ENCODE measurements at places on chromosomes 12 and 14.

DNA sequence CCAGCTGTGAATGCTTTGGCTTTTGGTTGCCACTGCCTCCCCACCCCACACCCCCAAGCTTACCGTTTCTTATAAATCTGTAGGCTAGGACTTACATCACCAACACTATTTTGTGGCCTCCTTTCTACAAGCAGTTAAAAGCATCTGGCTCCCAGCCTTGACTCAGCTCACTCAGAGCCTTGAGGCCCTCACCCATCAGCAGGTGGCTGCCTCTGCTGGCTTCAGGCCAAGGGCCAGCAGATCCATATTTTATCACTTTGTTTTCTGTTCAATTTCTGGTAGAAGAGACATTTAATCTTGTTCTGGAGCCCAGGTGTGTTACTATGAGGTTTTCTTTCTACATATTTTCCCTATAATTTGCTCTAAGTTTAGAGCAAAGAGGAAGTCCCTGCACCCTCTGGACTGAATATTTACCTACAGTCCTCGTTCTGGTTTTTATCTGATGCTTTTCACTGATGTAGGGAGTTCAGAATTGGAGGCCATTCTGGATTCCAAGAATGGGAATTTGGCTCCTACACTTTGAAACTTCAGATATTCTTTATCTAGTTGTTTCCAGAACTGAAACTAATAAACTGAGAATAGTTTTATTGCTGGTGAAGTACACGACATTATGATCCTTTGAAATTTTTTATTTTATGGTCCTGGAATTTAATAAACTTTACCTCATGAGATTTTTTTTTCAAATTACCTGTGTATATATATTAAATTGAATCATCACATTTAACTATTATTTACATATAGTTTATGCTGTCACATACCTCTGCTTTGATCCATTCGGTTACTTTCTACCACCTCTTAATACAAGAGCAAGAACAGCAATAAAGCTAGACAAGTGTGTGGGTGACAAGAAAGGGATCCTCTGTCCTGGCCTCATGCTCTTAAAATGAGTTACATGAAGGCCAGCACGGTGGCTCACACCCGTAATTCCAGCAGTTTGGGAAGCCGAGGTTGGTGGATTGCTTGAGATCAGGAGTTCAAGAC, 22.2 kb downstream of the PLBD1 start:
- no peak for DNase-seq

GRCh38 chr12:81077686-81078441, at the start of gene ACSS3:
ACSS3 (plus strand) TSS chr12:81078079; CDS start chr12:81078121, 42 bp downstream.
- DNase-seq: peak; percentile 70

DNA sequence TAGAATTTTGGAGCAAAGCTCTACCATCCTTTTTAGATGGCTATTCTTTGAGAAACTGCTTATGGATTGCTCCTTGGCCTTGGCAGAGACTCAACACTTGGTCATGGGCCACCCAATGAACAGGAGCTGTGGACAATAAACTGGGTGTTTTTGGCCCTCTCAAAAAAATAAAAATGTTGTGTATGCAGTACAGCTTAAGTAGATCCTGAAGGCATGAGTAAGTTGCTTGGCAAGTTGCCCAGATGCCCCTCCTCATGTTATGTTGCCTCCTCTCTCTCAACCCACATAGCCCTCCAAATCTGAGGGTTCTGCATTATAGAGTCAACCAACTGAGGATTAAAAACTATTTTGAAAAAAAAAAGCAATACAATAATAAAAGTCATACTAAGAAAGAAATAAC, 124.9 kb downstream of the ATP23 start:
- no peak for DNase-seq

DNA sequence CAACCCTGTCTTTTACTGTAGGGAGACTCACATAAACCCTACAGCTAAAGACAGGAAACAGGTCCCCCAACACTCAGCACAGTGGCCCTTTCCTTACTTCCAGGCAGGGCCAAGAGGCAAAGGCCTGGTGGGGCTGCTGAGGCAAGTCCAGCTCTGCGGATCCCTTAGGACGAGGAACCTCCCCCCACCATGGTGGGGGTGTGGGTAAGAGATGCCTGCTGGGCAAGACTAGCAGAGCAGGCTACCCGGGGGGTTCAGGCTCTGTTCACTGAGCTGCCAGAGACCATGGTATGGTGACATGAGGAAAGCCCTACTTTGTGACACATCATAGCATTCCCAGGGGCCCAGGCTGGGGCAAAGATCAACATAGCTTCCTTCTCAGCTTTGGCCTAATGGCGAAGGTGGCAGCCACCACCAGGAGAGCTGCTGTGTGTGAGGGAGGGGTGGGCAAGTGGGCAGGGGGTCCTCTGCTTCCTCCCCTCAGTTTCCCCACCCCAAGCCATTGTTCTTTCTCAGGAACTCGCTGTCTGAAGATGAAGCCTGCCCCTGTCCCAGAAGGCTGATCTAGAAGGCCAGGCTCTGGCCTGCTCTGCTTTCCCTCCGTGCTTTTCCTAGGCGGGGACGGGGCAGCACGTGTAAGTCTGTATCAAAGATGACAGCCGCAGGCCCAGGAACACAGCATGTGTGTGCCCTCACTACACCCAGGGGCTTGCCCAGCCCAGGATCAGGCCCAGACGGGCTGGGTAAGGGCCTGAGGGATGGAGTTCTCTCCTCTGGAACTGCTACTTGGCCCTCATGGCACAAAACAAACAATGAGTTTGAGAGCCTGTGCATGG, 10.1 kb upstream of the TINF2 start:
- DNase-seq: no peak

DNA sequence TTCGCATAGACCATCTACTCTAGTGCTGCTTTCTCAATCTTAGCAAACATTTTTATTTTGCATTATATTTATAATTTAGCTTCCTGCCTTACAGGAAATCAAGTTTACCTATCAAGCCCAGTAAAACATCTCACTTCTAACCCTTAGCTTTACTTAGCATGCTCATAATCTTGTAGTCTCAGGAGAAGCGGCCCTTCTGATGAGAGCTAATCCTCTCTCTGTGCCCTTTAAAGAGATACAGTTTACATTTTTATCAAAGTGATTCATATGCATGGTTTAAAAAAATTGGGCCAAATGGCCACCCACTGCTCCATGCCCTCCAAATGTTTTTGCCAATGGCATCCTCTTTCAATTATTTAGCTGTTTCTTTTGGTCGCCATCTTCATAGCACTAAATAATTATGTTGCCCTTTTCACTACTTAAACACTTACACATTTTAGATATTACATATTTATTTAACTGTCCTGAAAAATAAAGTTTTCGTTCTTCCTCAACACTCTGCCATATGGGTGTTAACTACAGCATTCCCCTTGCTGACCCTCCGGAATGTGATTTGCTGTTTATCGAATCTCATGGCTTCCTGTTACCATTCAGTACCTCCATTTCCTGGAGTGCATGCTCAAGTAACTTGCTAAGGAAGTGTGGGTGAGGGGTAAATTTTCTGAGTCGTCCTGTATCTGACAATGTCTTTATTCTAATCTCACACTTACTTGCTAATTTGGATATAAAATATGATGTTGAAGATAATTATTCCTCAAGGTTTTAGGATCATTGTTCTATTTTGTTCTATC, 29.3 kb downstream of the YLPM1 start:
- no peak for DNase-seq

DNA sequence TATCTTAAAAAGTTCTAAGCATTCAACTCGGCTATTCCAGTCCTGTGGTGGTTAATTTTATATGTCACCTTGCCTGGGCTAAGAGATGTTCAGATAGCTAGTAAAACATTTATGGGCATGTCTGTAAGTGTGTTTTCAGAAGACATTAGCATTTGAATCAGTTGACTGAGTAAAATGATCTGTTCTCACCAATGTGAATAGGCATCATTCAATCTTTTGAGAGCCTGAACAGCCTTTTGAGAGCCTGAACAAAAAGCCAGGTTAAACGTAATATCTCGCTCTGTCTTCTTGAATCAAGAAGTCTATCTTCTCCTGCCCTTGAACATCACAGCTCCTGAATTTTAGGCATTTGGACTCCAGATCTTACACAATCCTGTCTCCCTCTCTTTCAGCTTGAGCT, 1266.1 kb downstream of the LRFN5 start:
- no peak for DNase-seq

DNA sequence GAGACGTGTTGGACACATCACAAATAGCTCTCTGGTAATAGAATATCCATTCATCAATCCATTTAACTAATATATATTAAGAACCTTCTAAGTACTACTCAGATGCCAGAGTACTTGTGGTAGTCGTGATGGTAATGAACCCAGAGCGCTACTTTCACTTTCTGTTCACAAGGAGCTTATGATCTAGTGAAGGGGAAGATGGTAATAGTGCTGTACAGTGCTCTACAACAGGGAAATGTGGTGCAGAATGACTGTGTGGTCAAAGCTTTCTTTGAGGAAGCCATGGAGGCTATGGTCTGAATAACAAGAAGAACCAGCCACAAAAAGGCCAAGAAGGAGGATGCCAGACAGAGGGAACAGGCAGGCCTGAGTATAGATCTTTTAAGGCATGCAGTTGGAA, 212.0 kb downstream of the PTPRO start:
- DNase-seq: no peak

DNA sequence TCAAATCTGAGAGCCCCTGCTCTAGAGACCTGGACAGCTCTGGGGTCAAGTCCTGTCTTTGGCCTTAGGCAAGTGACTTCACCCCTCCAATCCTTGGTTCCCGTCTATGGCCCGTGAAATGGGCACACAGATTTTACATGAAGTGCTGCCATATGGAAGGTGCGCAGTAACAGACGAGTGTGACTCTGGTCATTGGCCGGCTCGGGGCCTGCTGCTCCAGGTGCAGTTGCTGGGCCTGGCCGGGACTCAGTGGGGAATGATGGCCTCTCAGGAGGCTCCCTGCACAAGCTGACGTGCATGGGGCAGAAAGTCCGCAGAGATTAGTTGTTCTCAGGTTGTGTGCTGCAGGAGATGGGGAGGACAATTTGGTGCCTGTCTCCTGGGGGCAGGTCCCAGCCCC, 14.0 kb upstream of the TESC start:
- DNase-seq: no peak

- DNase-seq: no peak
These were observed 489.1 kb upstream of the SYT1 start for GRCh38 chr12:78375461-78375860.
